ENCODE measurements at places on chromosomes 6 and 20.

DNA sequence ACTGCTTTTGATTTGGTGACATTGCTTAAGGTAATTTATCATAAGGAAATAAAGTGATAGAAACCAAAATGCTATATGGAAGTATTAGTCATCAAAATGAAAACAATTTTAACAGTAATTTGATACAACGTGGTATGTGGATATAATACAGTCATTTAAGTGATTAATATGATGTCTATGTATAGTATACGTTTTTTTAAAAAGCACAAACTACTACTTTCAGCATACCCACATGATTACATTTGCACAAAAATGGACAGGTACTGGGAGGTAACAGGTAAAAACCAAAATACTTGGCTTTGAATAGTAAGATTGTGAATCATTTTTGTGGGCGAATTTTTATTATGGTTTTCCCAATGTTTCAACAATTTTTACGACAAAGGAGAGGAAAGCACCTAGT lies 97.6 kb downstream of the OGFRL1 start:
- no peak for DNase-seq

DNA sequence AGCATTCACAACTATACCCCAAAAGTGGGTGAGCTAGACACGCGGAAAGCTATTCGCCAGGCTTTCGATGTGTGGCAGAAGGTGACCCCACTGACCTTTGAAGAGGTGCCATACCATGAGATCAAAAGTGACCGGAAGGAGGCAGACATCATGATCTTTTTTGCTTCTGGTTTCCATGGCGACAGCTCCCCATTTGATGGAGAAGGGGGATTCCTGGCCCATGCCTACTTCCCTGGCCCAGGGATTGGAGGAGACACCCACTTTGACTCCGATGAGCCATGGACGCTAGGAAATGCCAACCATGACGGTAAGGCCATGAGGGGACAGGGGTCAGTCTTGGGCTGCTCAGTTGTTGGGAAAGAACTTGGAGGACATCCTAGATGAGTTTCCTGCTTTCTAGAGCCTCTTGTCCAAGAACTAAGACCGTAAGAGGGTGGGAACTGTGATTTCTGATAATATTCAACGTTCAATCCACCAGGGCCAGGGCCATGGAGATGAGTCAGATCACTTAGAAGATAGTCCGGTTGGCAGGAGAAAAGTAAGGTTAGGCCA lies 23.4 kb downstream of the MMP24OS start:
- DNase-seq: no peak

GRCh38 chr6:9540534-9541126 lies 874.2 kb downstream of the TFAP2A start:
- peak; percentile 61 for DNase-seq

GRCh38 chr6:135922174-135922573 lies 70.7 kb downstream of the PDE7B start:
- DNase-seq: peak; percentile 97

DNA sequence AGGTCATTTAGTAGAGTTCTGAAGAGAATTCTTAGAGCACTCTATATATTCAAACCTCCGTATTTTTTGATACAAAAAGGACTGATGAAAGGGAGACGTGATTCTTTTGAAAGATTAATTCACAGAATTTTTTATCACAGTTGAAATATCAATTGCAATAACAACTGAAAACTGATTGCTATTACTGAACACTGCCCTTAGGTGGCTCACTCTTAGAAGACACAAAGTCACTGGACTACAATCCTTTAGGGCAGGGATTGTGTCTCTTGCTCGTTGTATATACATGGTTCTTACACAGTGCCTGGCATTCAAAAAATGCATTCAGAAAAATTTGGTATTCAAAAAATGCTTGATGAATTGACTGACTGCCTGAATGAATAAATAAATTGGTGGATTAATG lies 17.1 kb upstream of the CALHM6 start:
- peak; percentile 45 for DNase-seq

DNA sequence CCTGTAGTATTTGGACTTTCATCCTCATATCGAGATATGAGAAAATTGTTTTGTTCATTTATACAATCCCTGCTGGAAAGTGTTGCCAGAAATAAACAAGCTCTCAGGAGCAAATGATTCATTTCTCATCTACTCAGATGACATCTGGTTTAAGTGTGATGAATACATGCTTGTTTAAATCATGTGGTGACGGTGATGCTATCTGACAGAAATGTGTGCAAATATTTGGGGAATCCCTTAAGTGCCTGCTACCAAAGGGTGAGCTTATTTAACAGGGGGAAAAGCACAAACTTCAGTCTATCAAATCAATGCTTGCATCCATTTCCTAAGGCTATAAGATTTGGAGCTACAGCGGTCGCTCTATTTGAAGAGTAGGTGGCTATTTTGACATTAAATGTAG lies 368.3 kb upstream of the SASH1 start:
- DNase-seq: peak; percentile 24

GRCh38 chr6:165662041-165662748 lies 846 bp downstream of the PDE10A start:
- DNase-seq: peak; percentile 48

GRCh38 chr6:16713597-16713996 lies 47.7 kb downstream of the ATXN1 start:
- DNase-seq: no peak

GRCh38 chr20:51628533-51629398 lies 86.2 kb upstream of the NFATC2 start:
- DNase-seq: peak; percentile 94

DNA sequence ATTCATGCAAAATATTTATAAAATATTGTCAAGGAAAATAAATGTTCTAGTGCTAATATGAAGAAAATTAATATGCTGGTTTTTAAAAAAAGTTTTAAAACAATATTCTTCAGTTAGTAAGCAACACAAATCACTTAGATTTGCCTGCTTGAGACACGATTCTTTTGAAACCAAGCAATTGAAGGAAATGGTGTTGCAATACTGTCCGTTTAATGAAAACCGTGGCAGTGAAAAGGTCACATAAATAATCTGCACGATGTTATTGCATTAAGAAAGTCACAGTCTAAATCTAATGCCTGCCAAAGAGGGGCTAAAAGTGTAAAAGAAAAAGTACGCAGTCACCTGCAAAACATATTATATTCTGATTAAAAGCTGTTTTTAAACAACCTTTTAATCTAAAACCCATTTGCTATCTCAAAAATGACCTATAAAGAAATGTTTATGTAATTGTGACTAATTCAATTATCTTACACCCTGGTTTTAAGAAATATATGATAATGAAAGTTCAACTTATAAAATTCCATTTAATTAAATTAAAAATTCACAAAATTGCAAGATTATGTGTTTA lies 143.0 kb downstream of the GMDS start:
- DNase-seq: no peak

DNA sequence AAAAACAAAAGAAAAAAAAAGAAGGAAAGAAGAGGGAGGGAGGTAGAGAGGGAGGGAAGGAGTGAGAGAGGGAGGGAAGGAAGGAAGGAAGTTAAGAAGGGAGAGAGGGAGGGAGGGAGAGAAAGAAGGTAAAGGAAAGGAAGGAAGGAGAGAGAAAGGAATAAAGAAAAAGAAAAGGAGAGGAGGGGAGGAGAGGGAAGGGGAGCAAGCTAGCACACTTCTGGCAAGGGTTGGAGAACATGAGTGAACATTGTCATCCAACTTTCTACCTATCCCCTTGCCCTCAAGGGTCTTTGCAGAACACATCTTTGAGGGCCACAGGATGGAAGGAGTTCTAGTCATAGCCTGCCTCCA lies 34.1 kb upstream of the IL17A start:
- DNase-seq: no peak

GRCh38 chr20:1631309-1632151 lies 11.7 kb upstream of the SIRPB1 start:
- DNase-seq: peak; percentile 72

DNA sequence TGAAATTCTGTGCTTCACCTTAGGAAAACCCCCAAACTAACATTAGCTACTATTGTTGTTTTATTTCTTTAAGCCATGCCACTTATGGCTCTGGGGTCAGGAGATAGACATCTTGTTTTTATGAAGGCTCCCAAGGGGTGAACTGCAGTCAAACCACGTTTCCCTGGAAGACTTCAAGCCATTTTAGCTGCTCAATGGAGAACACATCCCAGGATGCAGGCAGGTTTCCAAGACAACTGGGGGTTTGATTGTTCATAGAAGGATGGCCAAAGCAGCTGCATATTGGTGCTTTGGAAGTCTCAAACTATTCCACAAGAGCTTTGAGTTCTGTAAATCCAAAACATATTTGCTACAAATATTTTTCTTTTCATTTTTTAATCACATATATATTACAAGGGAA lies 818.0 kb downstream of the MAFB start:
- peak; percentile 78 for DNase-seq

GRCh38 chr20:25592135-25592852 lies 7.0 kb upstream of the NINL start:
- no peak for DNase-seq

DNA sequence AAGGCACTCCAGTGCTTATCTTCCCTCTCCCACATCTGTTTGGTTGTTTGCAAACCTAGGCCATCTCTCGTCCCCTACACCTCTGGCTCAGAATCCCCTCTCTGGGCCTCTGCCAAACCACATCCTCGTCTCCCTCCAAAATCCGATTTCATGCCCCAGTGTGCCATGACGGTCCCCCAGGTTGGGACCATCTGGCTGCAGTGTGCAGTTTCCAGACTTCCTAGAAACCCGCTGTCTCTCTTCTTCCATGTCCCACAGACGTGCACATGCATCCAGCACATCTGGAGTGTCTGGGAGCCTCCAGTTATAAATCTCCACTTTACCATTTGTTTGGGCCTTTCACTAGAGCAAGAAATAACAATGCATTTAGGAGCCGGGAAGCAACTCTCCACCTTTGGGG lies 316.2 kb downstream of the KIF16B start:
- no peak for DNase-seq

DNA sequence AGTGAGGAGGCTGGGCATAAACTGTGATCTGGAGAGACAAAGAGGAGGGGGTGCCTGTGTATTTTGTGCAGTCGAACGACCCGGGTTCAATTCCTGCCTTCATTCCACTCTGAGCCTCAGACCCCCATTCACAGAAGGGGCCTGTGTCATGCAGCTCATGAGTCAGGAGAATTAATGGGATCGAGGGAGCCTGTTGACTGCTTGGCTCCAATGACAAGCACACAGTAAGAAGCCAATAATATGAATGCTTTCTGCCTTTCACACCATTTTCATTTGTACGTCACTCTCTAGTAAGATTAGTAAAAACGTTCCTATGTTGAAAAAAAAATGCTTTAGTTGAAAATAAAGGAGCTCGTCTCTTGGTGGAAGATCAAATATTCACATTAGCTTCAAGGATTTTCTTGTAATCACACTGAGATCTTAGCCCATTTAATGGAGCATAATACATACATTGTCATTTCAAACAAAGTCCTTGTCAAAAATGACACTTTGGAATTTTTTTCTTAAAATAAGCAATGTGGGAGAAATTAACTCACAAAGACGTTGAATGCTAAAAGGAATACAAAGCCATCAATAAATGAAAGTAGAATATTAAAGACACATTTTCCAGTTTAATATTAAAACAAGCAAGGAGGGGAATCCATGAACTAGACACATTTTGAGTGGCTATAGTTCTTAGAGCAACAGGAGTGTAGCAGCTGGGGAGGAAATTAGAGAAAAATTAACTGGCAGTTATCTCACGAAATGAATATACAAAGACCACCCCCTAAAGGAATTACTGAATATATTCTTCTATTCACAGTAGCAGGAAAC lies 246.7 kb upstream of the AFDN start:
- no peak for DNase-seq

- no peak for DNase-seq
Measured at GRCh38 chr6:128586095-128586494, 65.7 kb upstream of the PTPRK start.

DNA sequence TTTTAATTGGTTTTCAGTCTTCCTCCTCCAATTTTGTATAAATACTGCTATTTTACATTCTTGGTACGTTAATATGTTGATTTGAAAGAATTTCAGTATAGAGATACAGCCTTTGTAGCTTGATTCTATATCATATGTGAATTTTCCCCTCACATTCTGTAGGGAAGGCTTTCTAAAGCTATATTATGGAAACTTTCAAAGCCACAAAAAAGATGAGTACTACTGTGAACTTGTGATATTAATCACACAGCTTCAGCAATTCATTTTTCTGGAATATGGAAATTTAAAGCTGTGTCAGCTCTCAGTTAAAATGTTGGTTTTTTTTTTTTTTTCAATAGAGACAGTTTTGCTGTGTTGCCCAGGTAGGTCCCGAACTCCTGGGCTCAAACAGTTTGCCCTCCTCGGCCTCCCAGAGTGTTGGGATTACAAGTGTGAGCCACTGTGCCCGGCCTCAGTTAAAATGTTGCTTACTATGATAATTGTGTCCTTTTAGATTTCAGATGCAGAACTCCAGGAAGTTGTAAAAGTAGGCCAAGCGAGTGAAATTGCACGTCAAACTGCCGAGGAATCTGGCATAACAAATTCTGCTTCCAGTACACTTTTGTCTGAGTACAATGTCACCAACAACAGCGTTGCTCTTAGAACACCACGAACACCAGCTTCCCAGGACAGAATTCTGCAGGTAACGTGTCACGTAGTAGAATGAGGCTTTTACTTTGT lies 20.6 kb downstream of the CDC5L start:
- no peak for DNase-seq

- DNase-seq: no peak
Measured at GRCh38 chr20:61567204-61567603, 315.1 kb downstream of the CDH4 start.

DNA sequence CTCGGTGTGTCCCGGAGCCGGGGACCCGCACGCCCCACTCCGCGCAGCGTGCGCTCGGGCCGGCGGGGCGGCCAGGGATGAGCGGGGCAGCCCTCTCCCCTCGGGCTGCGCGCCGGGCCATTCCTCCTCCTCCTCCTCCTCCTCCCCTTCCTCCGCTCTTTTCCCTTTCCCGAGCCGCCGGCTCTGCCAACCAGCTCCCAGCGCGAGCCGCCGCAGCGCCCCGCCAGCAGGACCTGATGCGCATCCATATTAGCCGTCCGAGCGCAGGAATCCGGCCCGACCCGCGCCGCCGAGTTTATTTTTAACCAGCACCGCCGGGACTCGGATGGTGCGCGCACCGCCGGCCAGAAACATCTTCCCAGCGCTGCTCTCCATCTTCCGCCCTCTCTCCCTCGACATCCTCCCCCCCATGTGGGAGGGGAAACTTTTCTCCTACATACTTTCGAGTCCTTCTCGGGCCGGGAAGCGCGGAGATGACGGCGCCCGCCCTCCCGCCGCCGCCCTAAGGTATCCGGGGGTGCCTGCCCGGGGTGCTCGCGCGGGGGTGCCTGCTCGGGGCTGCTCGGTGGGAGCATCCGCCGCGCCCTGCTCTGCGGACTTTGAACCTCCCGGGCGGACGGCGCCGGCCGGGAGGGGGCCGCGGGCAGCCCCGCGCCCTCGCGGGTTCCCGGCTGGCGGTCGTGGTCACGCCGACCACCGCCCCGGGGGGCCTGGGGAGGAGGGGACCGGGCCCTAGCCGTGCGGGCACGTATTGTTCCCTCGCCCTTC lies 619 bp downstream of the RREB1 start:
- peak; percentile 64 for DNase-seq

DNA sequence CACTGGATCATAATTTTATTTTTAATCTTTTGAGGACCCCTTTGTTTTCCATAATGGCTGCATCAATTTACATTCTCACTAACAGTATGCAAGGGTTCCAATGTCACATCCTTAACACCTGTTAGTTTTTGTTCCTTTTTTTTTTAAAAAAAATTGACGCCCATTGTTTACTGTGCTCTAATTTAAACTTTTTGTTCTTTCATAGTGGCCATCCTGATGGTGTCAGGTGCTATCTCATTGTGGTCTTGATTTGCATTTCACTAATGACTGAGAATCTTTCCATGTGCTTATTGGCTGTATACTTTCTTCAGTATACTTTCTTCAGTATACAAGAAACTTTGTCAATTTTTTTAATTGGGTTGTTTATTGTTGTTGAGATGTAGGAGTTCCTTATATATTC lies 347.0 kb downstream of the RNGTT start:
- no peak for DNase-seq
